Ascending aorta (tissue), 2 donors: ENCODE measurements at places on chromosomes 6 and 20.

GRCh38 chr6:1747003-1747402, 137.3 kb downstream of the FOXC1 start:
- no peak for DNase-seq

GRCh38 chr20:23092384-23092756, 6.2 kb upstream of the CD93 start:
- no peak for DNase-seq

- DNase-seq, result no peak
Measured at GRCh38 chr6:105645958-105646357, 243.1 kb upstream of the PREP start.

DNA sequence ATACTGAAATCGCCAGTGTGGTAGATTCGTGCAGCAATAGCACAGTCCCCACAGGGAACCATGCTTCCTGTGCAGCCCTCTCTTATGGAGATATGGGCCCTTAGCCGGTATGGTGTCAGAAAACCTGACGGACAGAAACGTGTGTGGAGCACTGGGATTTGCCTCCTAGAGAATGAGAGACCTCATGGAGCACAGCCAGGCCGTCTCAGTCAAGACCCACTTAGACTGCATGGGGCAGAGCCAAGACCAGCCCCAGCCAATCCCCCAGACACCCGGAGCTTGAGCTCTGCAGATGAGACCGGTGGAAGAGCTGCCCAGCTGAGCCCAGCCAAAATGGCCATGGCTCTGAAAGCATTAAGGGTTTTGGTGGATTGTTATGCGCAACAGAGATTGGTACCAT, 163.7 kb downstream of the DLL1 start:
- no peak for DNase-seq

DNA sequence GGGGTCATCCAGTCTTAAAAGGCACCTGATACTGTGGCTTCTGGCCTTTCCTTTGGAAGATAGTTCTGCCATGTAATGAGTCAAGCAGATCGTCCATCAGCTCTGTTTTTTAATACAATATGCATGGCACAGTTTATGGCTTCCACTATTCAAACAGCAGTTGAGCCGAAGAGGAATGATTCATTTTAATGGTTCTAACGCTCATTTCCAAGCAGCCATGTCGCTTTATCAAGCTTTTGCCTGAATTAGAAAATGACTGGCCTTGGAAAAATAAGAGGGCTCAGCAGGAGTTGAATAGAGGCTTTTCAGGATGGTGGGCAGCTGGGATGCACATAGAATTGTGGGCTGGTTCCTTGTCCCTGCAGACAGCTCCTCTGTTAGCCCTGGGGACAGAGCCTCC, 138.1 kb downstream of the SOBP start:
- DNase-seq, result no peak

DNA sequence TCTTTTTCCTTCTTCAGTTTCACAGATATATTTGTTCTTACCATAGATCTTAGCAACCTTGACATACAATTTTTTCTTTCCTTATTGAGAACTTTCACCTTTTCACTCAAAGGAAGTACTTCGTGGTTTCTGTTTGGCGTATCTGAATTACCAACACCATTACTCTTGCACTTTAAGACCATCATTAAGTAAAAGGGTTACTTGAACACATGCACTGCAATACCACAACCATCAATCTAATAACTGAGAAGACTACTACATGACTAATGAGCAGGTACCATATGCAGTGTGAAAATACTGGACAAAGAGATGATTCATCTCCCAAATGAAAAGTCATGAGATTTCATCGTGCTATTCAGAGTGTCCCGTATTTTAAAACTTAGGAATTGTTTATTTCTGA, 21.7 kb upstream of the SENP6 start:
- no peak for DNase-seq

GRCh38 chr6:141829566-141830360, 303.0 kb upstream of the GJE1 start:
- DNase-seq, result no peak

DNA sequence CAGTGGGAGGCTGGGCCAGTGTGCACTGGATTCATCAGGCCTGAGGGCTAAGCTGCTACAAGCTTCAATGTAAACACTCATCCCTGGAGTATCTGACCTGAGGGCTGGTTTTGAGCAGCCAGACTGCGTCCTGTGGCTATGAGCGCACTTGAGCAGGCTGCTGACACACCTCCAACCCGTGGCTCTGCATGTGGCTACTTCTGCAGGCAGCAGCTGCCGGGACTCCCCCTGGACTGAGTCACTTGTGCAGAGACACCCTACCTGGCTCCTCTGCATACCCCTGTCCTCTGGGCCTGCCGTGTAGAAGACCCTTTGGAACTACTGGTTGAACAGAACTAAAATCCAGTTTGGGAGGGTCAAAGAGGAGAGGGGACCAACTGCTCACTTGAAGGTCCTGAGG, 172.0 kb downstream of the SCP2D1 start:
- DNase-seq, result no peak

DNA sequence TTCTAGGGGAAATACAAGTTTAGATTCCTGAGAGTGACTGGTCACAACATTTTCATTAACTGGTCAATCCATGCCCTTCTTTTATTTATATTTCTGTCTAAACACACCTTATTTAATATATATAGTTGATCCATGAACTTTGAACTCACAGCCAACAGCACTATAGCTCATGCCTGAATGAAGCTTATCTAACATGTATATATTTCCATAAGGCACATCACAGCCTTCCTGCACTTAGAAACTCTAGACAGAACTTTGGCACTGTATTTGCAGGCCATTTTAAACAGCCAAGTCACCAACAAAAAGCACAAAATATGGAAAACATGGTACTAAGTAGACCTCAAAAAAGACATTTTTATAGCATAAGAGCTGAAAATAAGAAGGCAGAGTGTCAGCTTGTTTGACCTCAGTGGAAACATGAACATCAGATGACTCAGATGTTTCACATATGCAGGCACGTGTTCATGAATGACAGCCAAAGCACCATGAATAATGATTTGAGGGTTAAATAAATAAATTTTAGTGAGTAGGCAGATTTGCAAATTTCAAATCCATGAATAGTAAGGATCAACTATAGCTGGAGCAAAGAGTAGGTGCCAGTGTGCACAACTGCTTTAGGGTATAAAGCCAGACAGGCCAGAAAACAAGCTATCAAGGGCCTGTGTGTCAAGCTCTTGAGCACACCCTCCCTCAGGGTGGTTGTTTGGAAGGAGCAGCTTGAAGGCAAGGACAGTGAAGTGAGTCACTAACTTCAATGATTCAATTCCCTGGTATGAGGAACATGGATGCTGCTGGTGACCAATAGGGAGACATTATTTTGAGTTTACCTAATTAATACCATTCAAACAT, 88.9 kb upstream of the NT5E start:
- DNase-seq, result no peak

GRCh38 chr6:3287976-3288707, 29.4 kb downstream of the PSMG4 start:
- no peak for DNase-seq

- DNase-seq, result no peak
Measured at GRCh38 chr6:89489078-89489477, 56.1 kb downstream of the ANKRD6 start.

DNA sequence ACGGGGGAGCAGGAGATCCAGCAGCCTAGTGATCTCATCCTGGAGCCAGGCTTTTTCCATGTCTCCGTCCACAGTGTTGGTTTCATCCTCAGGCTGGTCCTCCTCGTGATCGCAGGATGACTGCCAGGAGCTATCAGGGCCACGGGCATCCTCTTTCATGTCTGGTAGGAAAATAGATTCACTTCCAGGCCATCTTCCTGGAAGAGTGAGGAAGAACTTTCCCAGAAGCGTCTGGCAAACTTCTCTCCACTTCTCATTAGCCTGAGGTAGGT, 15.3 kb upstream of the SLC9A8 start:
- no peak for DNase-seq

DNA sequence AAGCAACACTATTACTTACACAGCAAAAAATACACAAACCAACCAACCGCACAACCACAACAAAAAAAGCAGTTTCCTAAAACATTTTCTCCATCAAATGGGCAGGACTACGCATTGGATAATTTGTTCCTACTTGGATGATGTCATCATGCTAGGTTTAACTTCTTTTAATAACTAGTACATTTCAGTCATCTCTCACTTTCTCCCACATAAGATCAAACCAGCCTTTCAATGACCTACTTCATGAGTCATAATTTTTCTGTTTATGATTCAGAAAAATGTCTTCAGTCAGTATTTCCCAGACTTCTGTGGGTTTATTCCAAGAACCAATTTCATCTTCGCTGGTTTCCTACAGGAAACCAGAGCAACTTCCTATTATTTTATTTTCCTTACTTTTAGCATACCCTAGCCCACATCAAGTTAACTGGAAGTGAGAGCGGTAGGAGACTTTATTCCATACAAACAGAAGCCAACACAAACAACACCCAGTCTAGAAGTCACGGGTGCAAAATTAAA, 134.2 kb downstream of the GMDS start:
- no peak for DNase-seq

DNA sequence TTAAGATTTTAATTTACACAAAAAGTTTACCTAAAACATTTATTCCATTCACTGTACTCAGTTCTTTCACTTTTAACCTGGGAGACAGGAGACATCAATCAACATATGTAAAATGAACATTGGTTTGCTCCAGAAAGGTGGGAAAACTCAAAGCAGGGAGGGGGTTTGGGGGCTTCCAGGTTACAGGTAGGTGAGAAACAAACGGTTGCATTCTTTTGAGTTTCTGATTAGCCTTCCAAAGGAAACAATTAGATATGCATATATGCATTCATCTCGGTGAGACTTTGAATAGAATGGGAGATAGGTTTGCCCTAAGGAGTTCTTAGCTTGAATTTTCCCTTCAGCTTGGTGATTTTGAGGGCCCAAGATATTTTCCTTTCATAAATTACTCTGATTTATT, 38.2 kb upstream of the HDAC2 start:
- no peak for DNase-seq

DNA sequence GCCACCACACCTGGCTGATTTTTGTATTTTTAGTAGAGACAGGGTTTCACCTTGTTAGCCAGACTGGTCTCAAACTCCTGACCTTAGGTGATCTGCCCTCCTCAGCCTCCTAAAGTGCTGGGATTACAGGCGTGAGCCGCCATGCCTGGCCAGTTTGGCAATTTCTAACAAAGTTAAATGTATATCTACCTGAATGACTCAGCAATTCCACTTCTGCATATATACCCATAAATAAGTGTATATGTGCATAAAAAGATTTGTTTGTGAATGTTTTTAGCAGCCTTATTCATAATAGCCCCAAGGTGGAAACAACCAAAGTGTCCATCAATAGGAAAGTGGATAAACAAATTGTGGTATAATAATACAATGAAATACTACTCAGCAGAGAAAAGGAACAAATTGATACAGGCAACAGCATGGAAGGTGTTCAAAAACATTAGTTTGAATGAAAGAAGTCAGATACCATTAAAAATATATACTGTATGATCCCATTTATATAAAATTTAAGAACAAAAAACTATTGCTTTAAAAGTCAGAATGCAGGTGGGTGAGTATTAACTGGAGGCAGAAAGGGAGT, 44.3 kb upstream of the KIF13A start:
- no peak for DNase-seq

DNA sequence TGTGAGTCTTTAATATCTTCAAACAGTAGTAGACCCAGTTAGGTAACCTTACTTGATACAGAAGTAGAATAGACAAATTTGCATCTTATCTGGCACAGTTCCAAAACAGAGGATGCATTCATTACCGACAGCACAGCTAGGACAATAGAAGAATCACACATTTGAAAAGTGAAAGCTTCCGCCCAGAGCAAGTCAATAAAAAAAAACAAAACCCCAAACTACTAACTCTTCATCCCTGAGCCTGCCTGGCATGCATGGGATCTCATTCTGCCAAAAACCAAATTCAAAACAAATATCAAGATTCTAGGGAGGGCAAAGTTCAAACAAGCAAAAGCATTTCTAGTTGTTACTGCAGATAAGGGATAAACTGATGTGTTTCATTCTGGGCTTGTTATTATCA, 235.4 kb downstream of the BTBD9 start:
- DNase-seq, result no peak

DNA sequence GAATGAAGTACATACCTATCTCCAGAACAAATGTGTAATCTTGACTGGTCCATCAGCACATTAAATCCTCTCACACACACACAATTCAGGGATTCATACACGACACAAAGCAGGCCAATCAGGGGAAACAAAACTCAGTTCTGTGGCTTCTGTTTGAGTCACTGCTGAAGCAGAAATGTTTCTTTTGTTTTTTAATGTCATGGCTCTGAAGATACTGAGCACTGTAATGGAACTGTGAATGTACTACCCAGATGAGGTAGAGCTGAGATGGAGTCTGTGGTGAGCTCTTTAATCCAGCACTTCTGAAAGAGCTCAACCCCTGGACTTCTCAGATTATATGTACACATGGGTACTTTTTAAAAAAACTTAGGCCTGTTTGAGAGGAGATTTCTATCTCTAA, 116.4 kb downstream of the THEMIS start:
- no peak for DNase-seq

- no peak for DNase-seq
Measured at GRCh38 chr20:7496394-7496991, 443.8 kb downstream of the HAO1 start.

- no peak for DNase-seq
Measured at GRCh38 chr6:18640134-18640533, 253.0 kb downstream of the RNF144B start.
